ENCODE measurements at places on chromosomes 2 and 18. TPM values are rescaled to one million over a fixed set of nuclear protein-coding genes. Genes with fewer than 3 reads are reported as not detected.

The RAPH1 gene
- total RNA-seq, result 35.6 TPM

The GPR45 gene
- not detected for total RNA-seq

The PDE1A gene
- total RNA-seq, result 9.7 TPM

The BCL2 gene
- total RNA-seq, result 0.92 TPM

The UGT1A3 gene
- not detected for total RNA-seq

The FRZB gene
- 0.72 TPM for total RNA-seq

The PHOSPHO2 gene
- total RNA-seq, result 1.6 TPM

The LRRTM4 gene
- not detected for total RNA-seq

The HEATR5B gene
- 20.2 TPM for total RNA-seq

The ACADL gene
- 0.33 TPM for total RNA-seq

The HOXD11 gene
- not detected for total RNA-seq

The CDH19 gene
- total RNA-seq, result 0.33 TPM

The DUSP11 gene
- 20.3 TPM for total RNA-seq

Measured in smooth muscle cell of the pulmonary artery (primary cell).